Sigmoid colon (tissue), 7 donors: ENCODE measurements at places on chromosomes 5 and 9. TPM values are rescaled to one million over a fixed set of nuclear protein-coding genes. Genes with fewer than 3 reads are reported as not detected.

- no peak for DNase-seq
Measured at GRCh38 chr5:172043865-172044264, 37.4 kb upstream of the FBXW11 start.

The PALM2AKAP2 gene
- total RNA-seq, result 0.66 TPM

The LRRC19 gene
- total RNA-seq, result 0.83 TPM

DNA sequence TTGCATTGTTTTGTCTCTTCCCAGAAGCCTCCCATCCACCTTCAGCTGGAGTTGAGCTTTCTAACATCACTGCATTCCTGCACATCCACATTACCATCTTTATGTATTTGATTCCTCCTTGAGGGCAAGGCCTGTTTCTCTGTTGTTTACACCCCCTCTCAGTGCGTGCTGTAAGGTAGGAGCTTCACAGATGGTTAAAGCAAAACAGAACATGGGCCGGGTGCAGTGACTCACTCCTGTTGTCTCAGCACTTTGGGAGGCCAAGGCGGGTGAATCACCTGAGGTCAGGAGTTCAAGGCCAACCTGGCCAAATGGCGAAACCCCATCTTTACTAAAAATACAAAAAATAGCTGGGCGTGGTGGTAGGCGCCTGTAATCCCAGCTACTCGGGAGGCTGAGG, 110.9 kb downstream of the KCNIP1 start:
- DNase-seq, result no peak

DNA sequence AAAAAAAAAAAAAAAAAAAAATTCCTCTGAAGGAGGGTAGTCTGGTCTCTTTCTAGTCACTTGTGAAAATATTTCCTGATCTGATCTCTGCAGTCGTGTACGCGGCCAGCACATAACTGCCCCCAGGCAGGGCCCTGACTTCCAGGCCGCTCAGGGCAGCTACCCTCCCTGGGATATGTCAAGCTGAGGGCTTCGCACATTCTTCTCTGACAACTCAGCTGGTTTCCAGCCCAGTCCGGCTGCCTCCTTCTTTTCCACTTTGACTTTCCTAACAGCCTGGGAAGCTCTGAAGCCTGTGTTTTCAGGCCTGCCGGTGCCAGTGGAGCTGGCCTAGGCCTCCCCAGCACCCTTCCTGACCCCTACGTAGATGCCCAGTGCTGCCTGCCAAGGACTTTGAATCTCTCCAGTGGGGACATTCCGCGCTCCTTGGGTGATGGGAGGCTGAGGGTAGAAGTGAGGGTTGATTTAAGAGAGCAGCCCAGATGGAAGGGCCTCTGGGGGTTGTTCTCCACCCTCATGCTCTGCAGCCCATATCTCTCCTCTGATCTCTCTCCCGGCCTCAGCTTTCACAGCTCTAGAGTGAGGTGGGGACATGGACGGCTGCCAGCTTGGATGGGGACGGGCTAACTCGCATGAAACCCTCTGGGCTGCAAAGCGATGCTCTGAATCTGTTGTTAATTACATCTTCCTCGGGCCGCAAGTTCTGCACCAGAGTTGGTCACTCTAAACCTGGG, 20.7 kb downstream of the COL5A1 start:
- peak; percentile 95 for DNase-seq

GRCh38 chr9:134219646-134220060, 55.3 kb upstream of the RNU6ATAC start:
- DNase-seq, result peak; percentile 43

DNA sequence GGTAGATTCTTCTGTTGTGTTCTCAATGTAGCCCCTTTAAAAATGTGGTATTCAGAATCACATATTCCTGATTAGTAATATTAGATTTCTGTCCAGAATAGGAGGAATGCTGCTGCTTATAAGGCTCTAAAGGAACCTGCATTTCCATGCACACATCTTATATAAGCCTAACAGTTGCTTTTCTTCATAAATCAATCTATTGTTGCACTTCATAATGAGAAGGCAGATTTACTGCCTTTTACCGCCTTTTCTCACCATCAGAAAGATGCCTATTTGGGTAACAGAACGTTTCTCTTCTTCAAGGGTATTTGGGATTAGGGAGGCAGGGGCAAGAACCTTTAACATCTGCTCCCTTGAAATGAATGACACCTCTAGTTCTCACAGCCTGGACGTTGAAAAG, 243.4 kb downstream of the MLLT3 start:
- DNase-seq, result no peak

The CTSV gene
- not detected for total RNA-seq

The CNOT6 gene
- total RNA-seq, result 21.8 TPM

The MRPL41 gene
- 73.1 TPM for total RNA-seq

The TMEM174 gene
- not detected for total RNA-seq

The GFRA3 gene
- 1.8 TPM for total RNA-seq

The FUT7 gene
- total RNA-seq, result not detected

GRCh38 chr5:73901043-73901442, 275.0 kb downstream of the ARHGEF28 start:
- no peak for DNase-seq

The ITGA2 gene
- total RNA-seq, result 1.9 TPM

The POU5F2 gene
- 2.5 TPM for total RNA-seq

The ENHO gene
- total RNA-seq, result not detected

DNA sequence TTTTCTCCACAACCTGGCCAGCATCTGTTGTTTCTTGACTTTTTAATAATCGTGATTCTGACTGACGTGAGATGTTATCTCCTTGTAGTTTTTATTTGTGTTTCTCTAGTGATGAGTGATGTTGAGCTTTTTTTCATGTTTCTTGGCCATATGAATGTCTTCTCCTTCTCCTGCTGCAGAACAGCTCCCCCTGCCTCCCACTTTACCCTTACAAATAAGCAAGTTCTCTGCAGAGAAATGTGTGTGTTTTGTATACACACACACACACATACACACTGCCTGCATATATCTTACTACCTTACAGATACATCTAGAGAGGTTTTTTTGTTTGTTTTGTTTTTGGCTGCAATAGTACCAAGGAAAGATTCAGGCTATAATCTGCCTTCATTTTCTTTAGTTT, 88.7 kb upstream of the PHF24 start:
- no peak for DNase-seq

DNA sequence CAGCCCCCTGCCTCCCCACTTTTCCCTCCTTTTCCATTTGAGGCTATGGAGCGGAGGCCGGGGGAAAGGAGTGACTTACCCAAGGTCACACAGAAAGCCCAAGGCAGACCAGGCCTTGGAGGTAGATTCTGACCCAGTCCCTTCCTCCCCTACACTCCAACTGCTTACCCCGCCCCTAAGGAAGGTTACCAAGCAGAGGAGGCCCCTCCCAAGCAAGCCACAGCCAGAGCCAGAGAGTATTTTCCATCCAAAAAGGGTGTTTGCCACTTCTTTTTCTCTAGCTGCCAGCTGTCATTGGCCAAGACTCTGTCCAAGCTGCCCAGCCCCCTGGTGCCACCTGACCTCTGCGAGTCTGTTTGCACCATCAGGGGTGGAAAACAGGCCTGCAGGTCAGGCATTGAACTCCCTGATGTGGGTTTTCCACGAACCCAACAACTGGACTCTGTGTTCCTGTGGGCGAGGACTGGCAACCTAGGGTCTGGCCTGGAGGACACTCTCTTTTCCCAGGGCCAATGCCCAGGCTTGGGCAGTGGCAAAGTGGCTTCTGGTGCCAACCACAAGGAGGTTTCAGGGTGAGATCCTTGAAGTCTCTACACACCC, 6.3 kb upstream of the ASS1 start:
- DNase-seq, result no peak

- DNase-seq, result peak; percentile 80
Measured at GRCh38 chr5:170353011-170353761, 36.0 kb downstream of the KCNMB1 start.

- no peak for DNase-seq
Measured at GRCh38 chr5:96143450-96143849, 181.8 kb upstream of the ELL2 start.

The C5orf47 gene
- total RNA-seq, result not detected

DNA sequence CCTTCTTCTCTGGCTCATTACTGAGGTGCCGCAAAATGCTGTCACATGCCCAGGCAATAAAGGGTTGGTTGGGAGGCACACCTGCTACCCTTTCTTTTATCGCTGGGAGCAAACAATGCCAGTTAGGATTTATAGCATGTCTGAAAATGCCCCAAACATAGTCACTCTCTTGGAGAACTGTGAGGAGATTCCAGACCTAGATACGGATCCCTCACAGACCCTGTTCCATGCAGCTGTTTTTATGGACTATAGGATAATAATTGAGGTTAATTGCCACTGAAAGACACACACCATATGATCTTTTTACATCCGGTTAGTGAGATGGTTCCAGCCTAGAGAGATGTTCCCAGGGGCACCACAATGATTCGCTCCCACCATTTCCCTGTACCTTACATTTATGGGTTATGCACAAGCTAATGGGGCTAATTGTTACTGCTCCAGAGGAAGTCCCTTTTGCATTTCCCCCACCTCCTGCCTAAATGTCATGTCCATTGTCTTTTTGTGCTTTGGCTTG, 318.1 kb downstream of the PIK3R1 start:
- no peak for DNase-seq

GRCh38 chr5:67306965-67307607, 110.5 kb upstream of the CD180 start:
- no peak for DNase-seq

DNA sequence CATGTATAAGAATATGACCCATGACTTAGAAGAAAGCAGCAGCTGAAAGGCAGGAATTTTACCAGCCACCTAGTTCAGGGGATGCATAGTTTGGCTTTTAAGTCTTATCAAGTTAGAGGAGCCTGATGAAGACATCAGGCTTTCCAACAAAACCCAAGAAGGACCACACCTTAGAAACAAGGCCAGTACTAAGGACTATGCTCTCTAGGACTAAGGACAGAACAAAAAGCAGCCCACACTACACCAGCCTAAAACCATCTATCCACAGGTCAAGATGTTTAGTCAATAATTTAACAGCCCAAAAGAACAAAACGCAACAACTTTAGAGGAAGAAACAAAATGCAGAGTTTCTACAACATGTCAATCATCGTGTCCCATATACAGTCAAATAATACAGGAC, 408.9 kb upstream of the RGMB start:
- DNase-seq, result no peak

GRCh38 chr5:142391058-142391845, 66.4 kb upstream of the SPRY4 start:
- no peak for DNase-seq

GRCh38 chr9:76159293-76159926, 234.8 kb downstream of the RFK start:
- DNase-seq, result no peak

DNA sequence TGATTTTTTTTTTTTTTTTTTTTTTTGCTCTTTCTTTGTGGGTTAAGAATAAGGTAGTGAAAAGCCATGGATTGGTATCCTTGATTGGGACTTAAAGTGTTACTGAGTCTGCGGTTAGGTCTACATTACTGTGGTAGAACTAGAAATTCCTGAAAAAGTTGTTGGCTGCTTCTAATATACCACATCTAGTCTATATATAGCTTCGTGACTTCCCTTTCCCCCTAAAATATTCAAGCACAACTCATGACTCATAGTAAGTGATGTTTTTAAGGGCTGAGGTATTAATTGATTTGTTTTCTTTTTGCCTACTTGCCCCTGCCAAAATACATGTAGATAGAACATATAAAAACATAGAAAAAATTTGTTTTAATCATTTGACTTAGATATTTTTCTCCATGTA, 247.6 kb downstream of the TMEM232 start:
- DNase-seq, result no peak

GRCh38 chr9:127756233-127756632, 21.1 kb upstream of the TOR2A start:
- DNase-seq, result no peak

- no peak for DNase-seq
Measured at GRCh38 chr5:16260000-16260399, 80.4 kb upstream of the MARCHF11 start.

DNA sequence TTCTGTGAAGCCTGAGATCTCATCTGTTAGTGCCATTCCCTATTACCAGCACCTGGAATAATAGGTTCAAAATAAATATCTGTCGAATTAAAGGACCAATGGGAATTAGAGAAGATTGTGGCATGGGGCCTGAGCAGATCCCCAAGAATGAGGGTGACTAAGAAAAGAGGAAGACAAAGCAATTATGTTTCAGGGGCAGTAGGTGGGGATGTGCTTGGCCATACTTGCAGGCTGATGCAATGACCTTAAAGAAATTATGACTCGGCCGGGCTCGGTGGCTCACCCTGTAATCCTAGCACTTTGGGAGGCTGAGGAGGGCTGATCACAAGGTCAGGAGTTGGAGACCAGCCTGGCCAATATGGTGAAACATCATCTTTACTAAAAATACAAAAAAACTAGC, 562.8 kb downstream of the PTPRD start:
- no peak for DNase-seq
